ENCODE measurements at places on chromosomes 2 and 18. TPM values are rescaled to one million over a fixed set of nuclear protein-coding genes. Genes with fewer than 3 reads are reported as not detected.

Gene TSN
- total RNA-seq = 43.9 TPM

GRCh38 chr2:28310107-28310506 is 82.6 kb upstream of the FOSL2 start:
- no peak for DNase-seq

Gene KCNE4
- total RNA-seq = 1.7 TPM

DNA sequence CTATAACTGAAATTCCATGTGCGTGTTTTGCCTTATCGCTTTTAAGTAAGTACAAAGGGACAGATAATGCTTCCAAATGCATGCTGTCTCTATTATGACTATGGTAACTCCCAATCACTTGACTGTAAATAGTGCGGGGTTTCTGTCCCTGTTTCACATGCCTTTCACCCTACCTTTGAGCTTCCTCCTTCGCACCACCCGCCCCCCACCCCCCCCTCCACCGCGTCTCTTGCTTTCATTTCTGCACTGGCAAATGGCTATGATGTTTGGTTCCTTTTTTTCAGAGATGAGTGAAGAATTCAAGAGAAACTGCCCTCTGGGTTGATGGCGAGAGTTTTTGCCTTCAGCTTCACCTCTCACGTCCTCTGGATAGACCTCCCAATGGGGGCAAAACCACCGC is 25.0 kb upstream of the SPP2 start:
- DNase-seq = no peak

GRCh38 chr2:219399716-219400478 is 12.2 kb upstream of the DNPEP start:
- DNase-seq = no peak

DNA sequence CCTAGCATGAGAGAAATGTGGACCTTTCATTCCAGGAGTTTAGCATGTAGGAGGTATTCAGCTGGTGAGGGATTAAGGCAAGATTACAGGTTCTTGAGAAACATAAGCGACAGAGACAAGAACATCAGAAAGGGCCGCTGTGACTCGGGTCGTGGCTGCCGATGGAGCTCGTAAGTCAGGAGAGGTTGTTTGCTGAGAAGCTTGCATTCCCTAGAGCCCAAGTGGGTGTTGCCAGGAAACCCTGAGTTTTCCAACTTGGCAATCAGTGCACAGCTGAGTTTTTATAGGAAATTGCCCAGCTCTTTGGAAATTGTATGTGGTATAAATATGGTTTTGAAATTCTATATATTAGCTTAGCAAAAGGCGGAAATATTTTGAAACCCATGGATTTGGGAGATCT is 46.4 kb upstream of the CYP1B1 start:
- DNase-seq = no peak
